ENCODE measurements at places on chromosomes 12 and 14.

DNA sequence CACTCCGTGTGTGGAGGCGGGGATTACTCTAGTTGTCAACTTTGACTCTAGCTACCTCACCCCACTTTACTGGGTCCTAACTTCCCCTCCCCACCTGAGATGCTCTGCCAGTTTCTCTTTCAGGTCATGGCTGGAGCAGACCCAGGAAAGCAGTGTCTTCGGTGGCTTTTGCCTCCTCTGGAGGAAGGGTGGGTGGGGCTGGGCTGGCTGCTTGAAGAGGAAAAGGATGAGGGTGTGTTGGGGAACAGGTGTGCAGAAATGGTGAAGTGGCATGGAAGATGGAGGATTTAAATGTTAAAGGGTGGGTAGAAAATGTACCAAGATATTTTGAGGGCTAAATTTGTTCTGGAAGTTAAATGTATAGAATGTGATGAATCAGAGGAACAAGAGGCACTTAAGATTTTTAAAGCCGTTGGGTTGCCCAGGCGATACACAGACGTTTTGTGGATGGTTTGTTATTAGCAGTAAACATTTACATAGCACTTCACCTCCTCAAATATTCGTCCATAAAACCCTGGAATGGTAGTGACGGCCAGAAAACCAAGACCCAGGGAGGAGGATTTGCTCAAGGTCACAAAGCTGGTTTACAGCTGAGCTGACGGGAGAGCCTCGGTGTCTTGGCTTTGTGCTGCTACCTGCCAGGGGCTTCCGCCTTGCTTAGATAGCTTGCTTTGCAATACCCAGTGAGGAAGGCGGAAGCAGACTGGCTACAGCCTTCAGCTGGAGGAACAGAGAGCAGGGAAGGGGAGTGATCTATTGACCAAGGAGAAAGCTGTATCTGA is 72.2 kb upstream of the PRMT8 start:
- no peak for DNase-seq

DNA sequence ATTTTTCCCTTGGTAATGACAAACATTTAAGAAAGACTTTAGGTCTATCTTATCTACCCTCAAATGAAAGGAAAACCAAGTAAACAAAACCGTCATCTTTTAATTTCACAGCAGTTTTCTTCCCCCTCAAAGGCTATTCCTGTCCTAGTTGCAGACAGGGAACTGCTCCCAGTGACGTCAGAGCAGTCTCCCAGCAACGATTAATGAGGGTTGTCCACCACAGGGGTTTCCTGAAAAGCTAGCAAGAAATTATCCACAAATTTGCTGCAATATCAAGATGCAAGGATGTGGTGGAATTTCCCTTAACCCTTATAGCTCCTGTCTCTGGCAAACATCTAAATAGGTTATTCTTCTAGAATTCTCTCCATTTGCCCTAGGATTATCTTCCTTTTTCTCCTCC is 89.1 kb upstream of the STAC3 start:
- DNase-seq: peak; percentile 62

GRCh38 chr12:132150780-132151144 is 6.5 kb downstream of the NOC4L start:
- no peak for DNase-seq

GRCh38 chr14:22623047-22623446 is 21.1 kb downstream of the OR6J1 start:
- DNase-seq: no peak

DNA sequence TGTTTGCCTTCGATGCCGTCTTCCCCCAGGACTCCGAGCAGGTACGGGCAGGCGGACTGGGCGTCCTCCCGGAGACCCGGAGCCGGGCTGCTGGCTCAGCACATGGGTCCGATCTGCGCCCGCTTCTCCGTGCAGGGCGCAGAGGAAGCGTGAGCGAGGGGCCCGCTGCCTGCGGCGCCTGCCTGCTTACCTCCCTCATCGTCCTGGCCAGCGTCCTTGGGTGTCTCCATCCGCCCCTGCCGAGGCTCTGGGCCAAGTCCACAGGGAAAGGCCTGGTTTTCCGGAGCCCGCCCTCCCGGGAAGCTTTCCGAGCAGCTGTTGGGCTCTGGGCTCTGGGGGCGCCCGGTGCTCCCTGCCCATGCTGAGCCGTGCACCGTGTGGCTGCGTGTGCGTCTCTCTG is 33.5 kb downstream of the KIF26A start:
- no peak for DNase-seq

GRCh38 chr12:114096461-114096860 is 130.3 kb upstream of the RBM19 start:
- DNase-seq: peak; percentile 56

DNA sequence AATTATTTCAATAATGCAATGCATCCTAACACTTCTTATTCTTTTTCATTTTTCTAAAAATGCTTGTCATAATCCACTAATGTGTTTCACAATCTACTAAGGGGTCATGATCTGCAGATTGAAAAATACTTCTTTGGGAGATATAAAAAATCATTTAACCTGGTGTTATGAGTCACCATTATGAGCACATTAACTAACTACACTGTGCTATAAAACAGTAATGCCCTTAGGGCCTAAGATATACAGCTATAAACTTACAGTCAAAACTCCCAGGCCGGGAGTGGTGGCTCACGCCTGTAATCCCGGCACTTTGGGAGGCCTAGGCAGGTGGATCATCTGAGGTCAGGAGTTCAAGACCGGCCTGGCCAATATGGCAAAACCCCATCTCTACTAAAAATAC is 14.2 kb downstream of the ATXN2 start:
- no peak for DNase-seq

GRCh38 chr14:101069666-101070362 is 166.3 kb upstream of the RTL1 start:
- no peak for DNase-seq

- DNase-seq: no peak
These were observed 1.0 kb downstream of the HOMEZ start for GRCh38 chr14:23284654-23285529.

- no peak for DNase-seq
These were observed 27.1 kb downstream of the ZFYVE21 start for GRCh38 chr14:103742499-103743255.

DNA sequence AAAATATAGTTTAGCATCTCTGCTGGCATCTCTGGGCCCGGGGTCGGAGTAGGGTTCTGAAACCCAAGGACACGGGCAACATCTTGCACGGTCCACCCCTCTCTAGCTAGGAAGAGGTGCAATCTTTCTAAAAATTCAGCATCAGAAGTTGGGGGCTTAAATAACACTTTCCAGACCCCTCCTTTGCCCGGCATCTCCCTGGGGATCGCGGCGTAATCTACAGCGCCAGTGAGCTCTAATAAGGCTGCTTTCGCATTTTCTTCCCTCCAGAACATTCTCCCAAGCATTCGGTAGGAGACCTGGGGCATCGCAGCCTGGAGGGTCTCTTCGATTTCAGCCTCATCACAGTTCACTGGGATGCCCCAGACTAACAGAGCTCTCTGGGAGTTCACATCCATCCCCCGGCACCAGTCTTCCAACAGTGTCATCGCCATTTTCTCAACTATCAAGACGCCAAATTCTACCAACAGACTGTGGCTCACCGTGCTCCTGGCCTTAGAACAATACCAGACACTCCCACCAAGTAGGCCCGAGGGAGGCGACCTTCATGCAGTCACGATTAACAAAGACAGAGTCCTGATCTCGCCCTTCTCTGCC is 880 bp downstream of the PNMA1 start:
- no peak for DNase-seq

GRCh38 chr12:96770219-96771102 is 136.6 kb upstream of the NEDD1 start:
- no peak for DNase-seq

- peak; percentile 1 for DNase-seq
These were observed 140.7 kb upstream of the NOVA1 start for GRCh38 chr14:26738571-26738970.

DNA sequence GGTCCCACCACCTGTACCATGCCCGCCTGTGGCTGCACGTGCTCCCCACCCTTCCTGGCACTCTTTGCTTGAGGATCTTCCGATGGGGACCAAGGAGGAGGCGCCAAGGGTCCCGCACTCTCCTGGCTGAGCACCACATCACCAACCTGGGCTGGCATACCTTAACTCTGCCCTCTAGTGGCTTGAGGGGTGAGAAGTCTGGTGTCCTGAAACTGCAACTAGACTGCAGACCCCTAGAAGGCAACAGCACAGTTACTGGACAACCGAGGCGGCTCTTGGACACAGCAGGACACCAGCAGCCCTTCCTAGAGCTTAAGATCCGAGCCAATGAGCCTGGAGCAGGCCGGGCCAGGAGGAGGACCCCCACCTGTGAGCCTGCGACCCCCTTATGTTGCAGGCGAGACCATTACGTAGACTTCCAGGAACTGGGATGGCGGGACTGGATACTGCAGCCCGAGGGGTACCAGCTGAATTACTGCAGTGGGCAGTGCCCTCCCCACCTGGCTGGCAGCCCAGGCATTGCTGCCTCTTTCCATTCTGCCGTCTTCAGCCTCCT is 1.1 kb downstream of the INHBE start:
- peak; percentile 71 for DNase-seq

GRCh38 chr14:76320486-76320885 is 55.5 kb upstream of the ESRRB start:
- no peak for DNase-seq

- no peak for DNase-seq
These were observed 182.9 kb upstream of the GZMB start for GRCh38 chr14:24816929-24817211.

DNA sequence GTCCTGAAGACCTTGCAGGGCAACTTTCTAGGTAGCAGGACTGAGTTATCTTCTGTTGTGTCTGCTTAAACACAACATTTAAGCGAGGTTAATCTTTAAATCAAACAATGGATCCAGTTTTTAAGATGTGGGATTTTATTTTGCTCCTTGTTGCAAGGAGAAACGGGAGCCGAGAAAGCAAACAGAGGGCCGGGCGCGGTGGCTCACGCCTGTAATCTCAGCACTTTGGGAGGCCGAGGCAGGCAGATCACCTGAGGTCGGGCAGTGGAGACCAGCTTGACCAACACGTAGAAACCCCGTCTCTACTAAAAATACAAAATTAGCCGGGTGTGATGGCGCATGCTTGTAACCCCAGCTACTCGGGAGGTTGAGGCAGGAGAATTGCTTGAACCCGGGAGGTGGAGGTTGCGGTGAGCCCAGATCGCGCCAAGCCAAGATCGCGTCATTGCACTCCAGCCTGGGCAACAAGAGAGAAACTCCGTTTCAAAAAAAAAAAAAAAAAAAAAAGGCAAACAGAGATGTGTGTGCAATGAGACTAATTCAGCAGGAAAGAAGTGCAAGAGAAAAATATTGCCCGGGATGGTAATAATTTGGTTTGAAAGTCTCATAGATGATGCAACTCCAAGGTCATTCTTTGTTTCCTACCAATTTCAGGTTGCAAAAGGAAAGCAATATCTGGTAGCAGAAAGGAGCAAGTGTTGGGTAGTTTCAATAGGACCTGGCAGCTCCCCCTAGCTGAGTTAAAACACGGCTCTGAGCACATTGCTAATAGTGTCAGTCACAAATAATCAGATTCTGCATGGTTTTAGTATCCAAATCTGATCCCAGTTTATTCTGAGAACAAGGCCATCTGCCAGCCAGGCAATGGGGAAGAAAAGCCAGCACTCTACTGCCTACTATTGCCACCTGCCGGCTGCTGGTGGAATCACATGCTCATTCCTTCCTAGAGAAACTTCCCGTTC is 141.4 kb downstream of the PPM1H start:
- peak; percentile 99 for DNase-seq

- no peak for DNase-seq
These were observed 60.7 kb downstream of the PTPN11 start for GRCh38 chr12:112479413-112479812.

- DNase-seq: peak; percentile 1
These were observed at the start of gene WIF1 for GRCh38 chr12:65121049-65121955. TSS of gene WIF1 (minus strand) at chr12:65121305. CDS start at chr12:65121191, 114 bp downstream.

DNA sequence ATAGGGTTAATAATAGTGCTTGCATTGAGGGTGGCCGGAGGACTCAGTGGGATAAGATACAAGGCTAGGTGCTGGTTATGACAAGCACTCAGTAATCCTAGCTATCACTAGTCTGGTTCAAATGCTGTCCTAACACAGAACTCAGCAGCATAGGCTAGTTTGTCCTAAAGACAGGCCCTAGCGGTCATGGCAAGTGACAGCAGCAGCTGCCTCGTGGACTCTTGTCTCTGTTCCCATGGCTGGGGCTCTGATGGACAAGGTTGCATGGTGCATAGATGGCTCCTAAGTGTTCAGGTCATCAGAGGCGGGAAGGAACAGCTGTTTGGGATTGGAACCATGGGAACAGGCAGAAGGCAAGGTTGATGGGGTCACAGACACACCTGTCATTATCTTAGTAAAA is 42.4 kb upstream of the IGF1 start:
- DNase-seq: no peak

DNA sequence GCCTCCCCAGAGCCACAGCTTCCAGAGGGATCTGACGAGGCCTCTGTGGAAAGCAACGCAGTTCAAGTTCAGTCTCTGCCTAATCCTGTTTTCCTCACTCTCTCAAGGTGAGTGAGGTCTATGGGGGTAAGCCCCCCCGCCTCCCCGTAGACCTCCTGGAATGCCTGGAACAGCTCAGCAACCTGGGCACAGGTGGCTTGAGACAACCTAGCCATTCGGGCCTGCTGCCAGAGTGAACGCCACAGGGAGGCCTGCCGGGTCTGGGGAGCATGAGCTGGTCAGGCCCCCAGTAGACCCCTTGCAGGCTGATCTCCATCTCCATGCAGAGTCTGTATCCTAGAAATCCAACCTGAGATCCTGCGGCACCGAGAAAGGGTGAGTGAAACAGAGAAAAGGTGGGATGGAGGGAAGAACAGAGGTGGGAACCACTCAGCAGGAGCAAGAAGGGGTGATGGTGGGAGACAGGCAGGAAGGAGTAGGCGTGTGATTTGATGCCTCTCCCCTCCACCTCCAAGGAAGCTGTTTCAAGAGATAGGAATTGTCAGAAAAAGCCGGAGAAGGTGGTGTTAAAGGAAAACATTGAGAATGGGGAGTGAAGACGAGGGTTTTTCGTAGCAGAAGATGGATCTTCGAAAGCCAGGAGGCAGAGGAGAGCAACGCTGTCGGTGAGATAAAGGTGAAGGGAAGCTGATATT is 123.1 kb upstream of the PRMT8 start:
- no peak for DNase-seq

- peak; percentile 73 for DNase-seq
These were observed 687 bp upstream of the RPS29 start for GRCh38 chr14:49586673-49587460.

GRCh38 chr14:96817750-96818666 is 20.8 kb downstream of the VRK1 start:
- no peak for DNase-seq

- DNase-seq: no peak
These were observed 31.8 kb upstream of the CMAS start for GRCh38 chr12:22014041-22014782.

DNA sequence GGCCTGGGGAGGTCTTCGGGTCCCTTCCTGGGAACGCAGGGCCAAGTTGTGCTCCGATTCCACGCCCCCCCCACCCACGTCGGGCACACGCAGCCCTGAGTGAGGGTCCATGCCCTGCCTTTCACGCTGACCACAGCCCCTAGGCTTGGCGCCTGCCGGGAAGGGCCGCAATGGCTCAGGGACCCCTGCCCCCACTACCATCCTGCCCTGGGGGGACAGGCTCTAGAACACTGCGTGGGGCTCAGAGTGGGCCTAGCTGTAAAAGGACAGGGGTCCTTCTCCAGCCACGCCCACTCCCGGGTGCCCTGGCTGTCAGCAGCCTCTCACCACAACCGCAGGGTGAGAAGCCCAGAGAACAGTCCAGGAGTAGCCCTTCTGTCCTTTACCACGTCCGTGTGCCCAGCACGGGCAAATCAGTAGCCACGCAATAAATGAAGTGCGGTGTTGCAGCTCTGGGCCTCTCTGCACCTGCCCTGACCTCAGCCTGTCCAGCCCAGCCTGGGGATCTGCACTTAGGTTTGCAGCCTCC is 9.4 kb upstream of the GPR68 start:
- DNase-seq: no peak
